Stimulated activated CD8-positive, alpha-beta memory T cell treated with anti-CD3 and anti-CD28 coated beads, Interleukin-7, amount 100 ng/mL, for 1 hour (primary cell): ENCODE measurements at places on chromosomes 11 and 22.

DNA sequence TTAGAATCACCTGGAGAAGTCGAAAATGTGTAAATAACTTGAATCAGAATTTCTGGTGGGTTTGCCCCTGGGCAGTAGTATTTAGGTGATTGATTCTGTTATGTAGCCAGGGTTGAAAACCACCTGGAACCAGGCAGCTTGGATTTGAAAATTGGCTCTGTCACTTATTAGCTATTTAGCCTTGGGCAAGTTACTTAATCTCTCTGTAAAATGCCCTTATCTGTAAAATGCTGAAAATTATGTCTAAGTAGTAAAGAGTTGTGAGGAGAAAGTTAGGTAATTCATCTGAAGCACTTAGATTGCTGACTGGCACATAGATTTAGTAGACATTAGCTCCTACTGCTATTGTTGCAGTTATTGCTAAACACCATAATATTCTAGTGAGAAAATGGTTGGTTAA, 49.3 kb downstream of the PPME1 start:
- no peak for DNase-seq

- DNase-seq, result no peak
Measured at GRCh38 chr11:130323452-130324450, 9.0 kb upstream of the ZBTB44 start.

DNA sequence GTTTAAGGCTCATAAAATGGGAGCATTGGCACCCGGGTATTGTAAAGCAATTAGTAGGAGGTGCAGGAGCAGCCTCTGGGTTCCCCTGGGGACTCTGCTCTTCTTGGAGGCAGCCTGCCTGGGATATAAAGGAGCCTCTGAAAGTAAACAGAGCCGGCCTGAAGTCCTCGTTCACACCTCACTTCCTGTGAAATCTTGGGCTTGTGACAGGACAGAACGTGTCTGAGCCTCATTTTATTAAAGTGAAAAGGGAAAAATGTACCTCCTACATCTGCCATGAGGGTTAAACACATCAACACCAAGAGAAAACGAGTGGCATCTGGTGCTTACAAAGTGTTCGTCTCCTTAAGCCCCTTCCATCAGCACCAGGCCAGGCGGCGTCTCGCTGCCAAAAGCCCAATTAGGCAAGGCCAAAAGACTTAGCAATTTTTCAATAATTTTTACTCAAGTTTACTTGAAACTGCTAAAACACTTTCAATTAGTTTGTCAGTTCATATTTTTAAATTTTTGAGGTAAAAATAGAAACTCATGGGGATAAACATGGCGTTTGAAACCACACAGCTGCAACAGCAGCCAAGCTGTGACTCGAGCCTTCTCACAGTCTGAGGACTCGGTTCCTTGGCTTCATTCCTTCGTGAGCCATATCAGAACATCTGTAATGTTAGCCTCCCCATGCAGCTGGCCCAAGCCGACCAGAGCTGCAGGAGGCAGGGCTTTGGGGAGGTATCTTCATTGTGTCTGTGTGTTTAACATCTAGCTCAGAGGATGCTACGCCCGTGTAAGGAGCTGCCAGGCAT, 33.6 kb downstream of the MAP6 start:
- no peak for DNase-seq

DNA sequence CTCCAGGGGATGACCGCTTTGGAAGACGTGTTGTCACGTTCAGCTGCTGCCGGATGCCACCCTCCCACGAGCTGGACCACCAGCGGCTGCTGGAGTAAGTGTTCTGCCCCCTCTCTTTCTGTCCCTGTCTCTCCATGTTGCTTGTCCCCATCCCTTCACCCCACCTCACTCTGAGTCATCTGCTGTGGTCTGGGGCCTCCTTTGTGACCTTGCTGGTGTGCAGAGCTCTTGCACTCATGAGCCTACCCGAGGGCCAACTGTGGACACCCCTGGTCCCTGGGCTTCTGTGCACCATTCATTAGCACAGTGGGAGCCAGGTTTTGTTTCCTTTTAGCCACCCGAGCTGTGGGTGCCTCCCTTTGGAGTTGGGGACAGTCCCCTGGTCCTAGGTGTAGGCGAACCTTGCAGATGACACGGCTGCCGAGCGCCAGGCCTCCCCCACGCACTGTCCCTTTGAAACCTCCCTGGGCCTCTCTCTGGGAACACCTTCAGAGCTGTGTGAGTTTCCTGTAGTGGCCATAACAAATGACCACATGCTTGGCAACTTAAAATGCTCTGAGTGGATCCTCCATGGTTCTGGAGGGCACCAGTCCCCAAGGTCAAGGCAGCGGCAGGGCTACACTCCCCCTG, 49.8 kb downstream of the ARHGAP8 start:
- DNase-seq, result no peak

DNA sequence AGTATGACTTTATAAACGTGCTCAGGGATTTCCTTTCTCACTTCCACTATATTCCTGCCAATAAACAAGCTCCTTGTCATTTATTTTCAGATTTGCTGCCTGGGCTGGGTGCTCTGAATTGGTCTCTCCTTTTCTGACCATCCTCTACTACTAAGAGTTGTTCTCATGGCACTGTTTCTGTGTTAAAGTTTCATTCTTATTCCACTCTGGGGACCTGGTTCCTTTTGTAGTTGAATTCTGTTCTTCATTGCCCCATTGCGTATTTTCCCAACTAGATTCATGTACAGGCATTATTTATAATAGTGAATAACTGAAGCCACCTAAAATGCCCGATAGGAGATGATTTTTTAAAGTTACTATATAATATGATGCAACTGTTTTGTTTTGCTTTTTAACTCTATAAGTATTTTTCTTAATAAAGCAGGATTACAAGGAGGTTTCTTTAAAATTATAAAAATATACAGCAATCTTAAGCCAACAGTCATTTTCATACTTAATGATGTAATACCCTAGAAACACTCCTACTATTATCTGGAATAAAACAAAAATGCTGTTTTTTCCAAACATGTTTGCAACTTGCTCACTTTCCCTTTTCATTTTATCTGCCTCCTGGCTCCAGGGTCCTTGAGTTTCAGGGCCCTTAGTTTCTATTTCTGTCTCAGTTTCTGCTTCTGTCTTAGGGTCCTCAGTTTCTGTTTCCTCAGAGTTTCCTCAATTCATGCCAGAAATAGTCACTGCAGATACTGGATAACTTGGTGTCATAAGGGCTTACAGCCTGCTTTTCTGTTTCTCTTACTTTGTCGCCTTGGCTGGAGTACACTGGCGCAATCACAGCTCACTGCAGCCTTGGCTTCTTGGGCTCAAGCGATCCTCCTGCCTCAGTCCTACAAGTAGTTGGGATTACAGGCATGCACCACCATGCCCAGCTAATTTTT, 9.8 kb upstream of the FUT4 start:
- no peak for DNase-seq
